Thoracic aorta (tissue), 2 donors: ENCODE measurements at places on chromosomes 7 and 10.

DNA sequence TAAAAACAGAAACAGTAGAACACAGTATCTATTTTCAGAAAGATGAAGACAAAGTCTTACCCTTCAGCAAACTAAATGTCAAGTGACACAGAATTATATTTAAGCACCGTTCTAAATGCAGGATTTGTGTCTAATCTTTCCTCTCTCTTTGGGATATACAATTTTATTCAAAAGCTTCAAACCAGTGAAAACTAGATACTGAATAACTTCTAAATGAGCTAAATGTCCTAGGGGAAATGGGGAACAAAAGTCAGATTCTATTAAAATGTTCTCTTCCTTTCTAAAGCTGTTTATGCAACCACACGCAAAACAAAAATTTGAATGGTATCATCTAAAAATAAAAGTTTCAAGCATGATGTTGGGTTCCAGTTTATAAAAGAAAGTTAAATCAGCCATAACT, 136.4 kb upstream of the AOAH start:
- no peaks in the 10 kb centered on the region for H3K36me3 ChIP-seq
- H3K4me3 ChIP-seq = no peak overlapping the region
- no peak overlapping the region for H3K27ac ChIP-seq
- H3K27me3 ChIP-seq = no peaks in the 10 kb centered on the region

DNA sequence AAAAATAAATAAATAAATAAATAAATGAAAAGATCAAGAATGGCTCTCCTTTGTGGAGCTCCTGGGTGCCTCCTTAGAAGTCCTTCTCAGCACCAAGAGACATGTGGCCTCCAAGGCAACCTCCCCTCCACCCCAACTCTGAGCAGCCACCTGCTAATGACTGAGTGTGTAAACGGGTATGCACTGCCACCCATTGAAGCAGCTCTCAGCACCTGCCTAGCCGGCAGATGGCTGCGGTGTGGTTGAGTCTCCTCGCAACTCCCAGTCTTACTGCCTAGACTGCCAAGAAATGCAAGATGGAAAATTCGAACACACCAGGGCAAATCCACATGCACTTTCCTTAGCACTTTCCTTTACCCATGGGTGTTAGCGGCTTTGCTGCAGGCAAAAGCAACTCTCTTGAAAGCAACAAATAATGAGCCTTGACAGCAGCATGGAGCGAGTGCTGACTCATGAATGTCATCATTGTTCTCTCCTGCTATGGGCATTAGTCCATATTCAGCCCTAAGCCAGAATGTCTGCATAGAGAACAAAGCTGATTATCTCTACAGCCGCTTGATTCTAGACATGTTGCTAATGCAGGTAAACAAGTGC, 913.9 kb upstream of the AUTS2 start:
- no peak overlapping the region for H3K4me3 ChIP-seq
- no peaks in the 10 kb centered on the region for H3K36me3 ChIP-seq
- H3K27me3 ChIP-seq = no peaks in the 10 kb centered on the region
- DNase-seq = no peak

- no peak for DNase-seq
- no peaks in the 10 kb centered on the region for H3K27me3 ChIP-seq
- H3K4me3 ChIP-seq = no peak overlapping the region
Observed at GRCh38 chr10:127506094-127506493, 43.0 kb upstream of the NPS start.

DNA sequence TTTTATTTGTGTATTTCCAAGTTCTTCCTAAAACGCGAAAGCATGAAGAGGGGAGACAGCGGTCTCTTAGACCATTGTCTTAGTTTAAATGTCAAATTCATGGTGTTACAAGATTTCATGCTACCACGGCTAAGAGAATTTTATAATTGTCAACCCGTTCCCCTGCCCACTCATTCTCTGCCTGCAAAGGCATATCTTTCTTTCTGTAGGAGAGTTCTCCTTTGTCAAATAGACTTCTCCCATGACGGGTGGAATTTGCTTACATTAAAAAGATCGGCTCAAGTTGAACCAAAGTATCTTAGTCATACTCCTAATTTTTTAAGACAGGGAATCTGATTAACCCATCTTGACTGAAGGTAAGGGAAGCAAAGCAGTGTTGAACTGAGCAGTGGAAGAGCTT, 539.2 kb downstream of the REEP3 start:
- H3K27me3 ChIP-seq = no peaks in the 10 kb centered on the region
- no peak overlapping the region for H3K27ac ChIP-seq
- no peaks in the 10 kb centered on the region for H3K4me1 ChIP-seq
- H3K36me3 ChIP-seq = no peaks in the 10 kb centered on the region
- H3K4me3 ChIP-seq = no peak overlapping the region

DNA sequence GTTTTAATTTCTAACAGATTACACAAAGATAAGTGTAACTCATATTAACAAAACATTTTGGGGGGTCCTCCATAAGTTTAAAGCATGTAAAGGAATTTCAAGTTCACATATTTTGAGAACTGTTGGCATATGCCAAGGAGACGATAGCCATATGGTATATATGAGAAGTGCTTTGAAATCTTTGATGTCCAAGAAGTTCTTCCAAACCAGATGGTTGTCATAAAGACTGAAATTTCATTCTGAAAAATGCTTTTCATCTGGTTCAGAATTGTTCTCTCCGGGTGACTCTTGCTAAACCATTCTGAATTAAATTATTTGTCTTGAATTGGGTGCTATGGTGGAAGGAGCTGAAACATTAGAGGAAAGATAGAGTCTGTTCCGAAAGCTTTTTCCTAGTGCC, 513.0 kb upstream of the AKR1E2 start:
- H3K36me3 ChIP-seq = no peaks in the 10 kb centered on the region
- no peaks in the 10 kb centered on the region for H3K27me3 ChIP-seq
- DNase-seq = no peak
- H3K4me3 ChIP-seq = no peak overlapping the region

DNA sequence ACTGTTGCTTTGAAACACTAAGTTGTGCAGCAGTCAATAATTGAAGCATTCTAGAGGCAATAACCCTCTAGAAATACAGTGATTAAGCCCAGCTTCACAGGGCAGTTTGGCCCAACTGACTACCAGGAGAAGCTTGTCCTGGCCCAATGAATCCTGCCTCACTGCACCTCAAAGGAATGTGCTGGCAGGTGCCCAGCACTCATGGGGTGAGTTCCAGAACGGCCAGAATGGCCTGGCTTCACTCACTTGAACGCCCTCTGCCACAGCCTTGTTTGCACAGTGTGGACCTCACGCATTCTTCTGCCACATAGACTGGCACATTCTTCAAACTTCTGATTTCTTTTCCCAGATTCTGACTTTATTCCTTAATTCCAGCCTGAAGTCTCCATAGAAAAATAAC, 6.6 kb upstream of the ITIH2 start:
- H3K36me3 ChIP-seq = no peaks in the 10 kb centered on the region
- peaks cover 24% of the 10 kb centered on the region for H3K4me1 ChIP-seq
- DNase-seq = peak; percentile 16
- H3K27ac ChIP-seq = peak overlapping the region; percentile 21
- peak overlapping the region; percentile 19 for H3K4me3 ChIP-seq
- H3K27me3 ChIP-seq = no peaks in the 10 kb centered on the region

DNA sequence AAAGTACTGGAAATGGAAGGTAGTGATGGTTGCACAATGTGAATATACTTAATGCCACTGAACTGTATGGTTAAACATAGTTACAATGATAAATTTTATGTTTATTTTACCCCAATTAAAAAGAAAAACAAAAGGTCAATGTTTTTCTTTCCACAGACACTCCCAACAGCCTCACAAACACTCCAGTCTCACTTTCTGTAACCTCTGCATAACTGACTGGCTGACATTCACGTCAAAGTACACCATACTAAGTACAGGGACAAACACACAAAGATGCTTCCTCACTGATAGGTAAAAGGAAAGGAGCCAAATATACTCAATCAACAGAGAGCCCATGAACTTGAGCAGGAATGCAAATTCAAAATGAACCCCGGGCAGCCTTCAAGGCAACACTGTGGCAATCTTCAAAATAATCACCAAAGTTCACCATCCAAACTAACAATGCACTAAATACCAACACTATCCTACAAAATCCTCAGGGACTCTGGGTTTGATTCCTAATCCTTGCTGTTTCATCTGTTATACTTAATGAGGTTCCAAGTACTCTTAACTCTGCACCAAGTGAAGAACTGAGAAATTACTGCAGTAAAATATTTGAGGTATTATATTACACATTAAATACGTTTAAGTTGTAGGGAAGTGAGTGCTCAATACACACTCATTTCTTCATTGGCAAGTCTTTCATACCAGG, 90.8 kb downstream of the ARMH3 start:
- H3K36me3 ChIP-seq = peaks cover 10% of the 10 kb centered on the region
- no peaks in the 10 kb centered on the region for H3K4me1 ChIP-seq
- no peak overlapping the region for H3K27ac ChIP-seq

GRCh38 chr7:64611717-64612116, 48.8 kb upstream of the ZNF680 start:
- no peaks in the 10 kb centered on the region for H3K36me3 ChIP-seq
- no peak overlapping the region for H3K4me3 ChIP-seq
- no peak overlapping the region for H3K27ac ChIP-seq

GRCh38 chr10:66678521-66678920, 247.3 kb upstream of the LRRTM3 start:
- H3K36me3 ChIP-seq = no peaks in the 10 kb centered on the region
- no peak overlapping the region for H3K4me3 ChIP-seq
- no peak overlapping the region for H3K27ac ChIP-seq
- no peaks in the 10 kb centered on the region for H3K4me1 ChIP-seq
- DNase-seq = no peak

DNA sequence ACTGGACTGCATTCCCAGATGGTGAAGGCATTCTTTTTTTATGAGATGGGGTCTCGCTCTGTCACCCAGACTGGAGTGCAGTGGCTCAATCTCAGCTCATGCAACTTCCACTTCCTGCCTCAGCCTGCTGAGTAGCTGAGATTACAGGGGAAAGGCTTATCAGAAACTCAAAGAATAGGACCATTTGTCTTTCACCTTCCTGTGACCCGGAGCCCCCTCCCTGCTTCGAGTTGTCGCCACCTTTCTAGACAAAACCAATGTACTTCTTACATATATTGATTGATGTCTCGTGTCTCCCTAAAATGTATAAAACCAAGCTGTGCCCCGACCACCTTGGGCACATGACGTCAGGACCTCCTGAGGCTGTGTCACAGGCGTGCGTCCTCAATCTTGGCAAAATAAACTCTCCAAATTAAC, 1.8 kb upstream of the METTL27 start:
- H3K4me3 ChIP-seq = no peak overlapping the region
- DNase-seq = no peak
- no peak overlapping the region for H3K27ac ChIP-seq
- H3K36me3 ChIP-seq = no peaks in the 10 kb centered on the region

DNA sequence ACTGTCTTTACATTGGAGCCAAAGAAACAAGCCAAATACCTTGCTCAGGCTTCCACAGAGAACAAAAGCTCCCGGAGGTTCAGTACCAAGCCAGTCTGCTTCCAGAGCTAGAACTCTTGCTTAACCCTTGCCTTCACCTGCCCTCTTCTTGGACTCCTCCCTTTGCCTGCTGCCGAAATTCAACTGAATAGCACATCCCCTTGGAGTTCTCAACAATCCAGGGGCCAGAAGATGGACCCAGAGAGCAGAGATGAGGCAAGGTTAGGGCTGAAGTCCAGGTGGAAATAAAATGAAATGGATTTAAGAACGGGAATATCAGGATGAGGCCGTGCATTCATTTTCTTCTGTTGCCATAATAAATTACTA, 876 bp upstream of the PIK3AP1 start:
- no peak for DNase-seq
- no peaks in the 10 kb centered on the region for H3K36me3 ChIP-seq
- H3K27me3 ChIP-seq = no peaks in the 10 kb centered on the region
- peaks cover 14% of the 10 kb centered on the region for H3K4me1 ChIP-seq
- H3K4me3 ChIP-seq = no peak overlapping the region
